Activated CD4-positive, alpha-beta T cell treated with anti-CD3 and anti-CD28 coated beads, Interleukin-2, Interleukin-4, amounts not matched to agents 100 ng/mL and 50 ng/mL, durations not matched to agents 16 hours and 8 hours (primary cell): ENCODE measurements at places on chromosomes 7 and 10.

DNA sequence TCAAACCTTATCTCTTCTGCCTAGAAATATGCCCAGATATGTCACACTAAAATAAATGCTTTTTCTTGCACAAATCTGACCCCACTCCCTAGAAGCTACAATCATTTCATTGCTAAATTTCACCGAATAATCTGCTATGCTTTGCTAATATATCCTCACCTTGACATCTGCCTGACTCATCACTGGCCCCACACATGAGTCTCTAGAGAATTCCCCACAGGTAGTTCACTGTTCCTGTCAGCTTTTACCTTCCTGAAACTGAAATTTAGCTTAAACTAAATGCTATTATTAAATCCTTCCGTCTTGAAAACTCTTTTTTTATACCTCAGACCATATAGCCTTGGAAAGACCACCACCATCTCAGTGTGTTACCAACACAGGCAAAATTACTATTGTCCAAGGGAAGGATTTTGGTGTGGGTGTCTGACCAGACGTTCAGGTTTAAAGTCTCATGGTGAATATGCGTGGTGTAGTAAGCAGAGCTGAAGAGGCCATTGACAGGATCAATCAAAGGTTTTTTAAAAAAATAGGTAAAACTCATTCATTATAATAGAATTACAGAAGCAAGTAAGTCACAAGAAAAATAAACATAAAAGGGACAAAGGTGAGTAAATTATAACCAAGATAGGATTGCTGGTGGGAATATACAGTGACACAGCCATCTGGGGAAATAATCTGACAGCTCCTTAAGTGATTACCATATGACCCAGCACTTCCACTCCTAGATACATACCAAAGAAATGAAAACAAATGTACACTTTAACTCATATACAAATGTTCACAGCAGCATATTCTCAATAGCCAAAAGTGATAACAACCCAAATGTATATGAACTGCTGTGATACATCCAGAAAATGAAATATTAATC, 173.5 kb downstream of the KMT2E start:
- DNase-seq = no peak

DNA sequence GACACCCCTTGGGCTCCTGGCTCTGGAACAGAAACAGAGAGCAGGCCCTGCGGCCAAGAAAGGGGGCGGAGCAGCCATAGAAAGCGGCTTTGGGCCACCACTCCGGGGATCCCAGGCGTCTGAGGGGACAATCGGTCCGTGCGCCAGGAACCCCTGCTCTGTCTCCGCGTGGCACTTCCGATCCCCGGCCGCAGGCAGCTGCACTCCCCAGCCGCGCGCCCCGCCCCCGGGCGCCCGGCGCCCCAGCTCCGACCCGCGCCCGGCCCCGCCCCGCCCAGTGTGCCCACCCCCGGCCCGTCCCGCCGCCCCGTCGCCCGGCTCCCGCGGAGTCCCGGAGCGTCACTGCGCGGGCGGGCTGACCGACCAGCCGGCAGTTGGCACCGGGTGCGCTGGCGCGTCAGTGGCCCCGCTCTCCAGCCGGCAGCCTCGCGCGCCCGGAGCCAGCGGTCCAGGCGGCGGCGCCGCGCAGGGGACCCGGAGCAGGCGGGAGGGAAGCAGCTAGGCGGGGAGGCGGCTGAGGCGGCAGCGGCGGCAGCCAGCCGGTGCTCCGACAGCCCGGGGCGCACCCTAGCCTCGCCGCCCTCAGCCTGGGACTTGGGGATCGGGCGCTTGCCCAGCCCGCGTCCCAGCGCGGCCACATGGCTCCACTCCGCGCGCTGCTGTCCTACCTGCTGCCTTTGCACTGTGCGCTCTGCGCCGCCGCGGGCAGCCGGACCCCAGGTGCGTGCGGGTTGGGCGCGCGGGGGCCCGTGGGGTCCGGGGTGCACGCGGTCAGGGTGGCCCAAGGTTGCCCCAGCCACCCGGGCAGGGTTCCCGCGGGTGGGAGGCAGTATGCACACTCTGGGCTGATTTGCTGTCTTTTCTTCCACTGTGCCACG, at the start of gene ADAMTS14:
ADAMTS14 (plus strand) TSS at position 342 of the 878 bp plus-strand sequence; CDS start at position 639, 297 bp downstream.
- no peak for DNase-seq

DNA sequence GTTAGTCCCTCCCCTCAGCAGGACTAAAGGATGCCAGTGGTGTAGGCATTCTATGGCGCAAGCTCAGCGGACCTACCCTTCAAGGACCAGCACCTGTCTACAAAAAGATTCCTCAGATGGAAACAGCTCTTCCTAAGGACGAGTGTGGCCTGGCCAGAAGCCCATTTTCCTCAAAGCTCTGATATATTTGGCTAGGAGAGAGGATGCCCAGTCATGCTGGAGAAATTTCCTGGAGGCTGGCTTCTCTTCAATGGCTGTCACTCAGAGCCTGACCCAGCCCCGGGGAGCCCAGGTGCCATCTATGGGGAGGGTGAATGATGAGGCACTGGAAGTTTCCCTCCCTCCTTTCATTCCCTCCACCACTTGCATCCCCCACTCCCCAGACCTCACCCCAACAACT, 111.5 kb downstream of the PLXNA4 start:
- no peak for DNase-seq

- DNase-seq = no peak
Observed at GRCh38 chr7:98228801-98229200, 17.6 kb downstream of the BHLHA15 start.

DNA sequence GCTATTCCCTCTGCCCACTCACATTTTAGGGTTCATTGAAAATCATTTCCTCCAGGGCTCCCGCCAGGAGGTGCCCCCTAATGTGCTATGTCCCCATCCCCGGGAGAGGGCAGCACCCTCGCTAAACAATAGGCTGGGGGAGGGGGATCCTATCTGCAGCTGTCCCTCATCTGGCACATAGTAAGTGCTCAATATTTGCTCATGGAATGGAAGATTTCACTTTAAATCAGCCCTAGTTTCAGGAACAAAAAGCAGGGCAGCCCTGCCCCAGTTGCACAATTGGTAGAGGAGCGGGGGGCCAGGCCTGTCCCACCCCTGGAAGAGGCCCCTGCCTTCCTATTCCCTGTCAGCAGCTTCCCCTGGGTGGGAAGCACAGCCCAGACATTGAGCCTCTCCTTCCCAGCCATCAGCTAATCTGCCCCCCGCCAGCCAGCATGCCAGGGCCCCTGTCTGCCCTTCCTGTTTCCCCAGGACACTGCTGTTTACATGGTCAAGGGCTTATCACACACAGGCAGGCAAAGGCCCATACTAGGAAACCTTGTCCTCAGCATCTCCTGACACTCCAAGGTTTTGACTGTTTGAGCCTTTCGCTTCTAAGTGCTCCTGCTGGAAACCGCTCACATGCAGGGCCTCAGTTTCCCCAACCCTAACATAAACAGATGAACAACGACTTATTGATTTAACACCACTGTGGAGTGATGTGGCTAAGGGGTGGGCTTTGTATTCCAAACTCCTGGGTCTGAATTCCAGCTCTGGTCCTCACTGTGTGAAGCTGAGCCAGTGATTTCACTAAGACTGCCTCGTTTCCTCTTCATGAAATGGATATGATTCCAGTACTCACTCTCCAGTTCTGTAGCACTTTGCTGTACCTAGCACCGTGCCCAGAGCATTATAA, 130.7 kb upstream of the ZMIZ1 start:
- no peak for DNase-seq

- no peak for DNase-seq
Observed at GRCh38 chr10:71077143-71077581, 135.2 kb upstream of the UNC5B start.

GRCh38 chr7:52838981-52839411, 196.4 kb upstream of the POM121L12 start:
- no peak for DNase-seq
